ENCODE measurements at places on chromosomes 11 and 22. TPM values are rescaled to one million over a fixed set of nuclear protein-coding genes. Genes with fewer than 3 reads are reported as not detected.

- peak; percentile 84 for DNase-seq
- H3K4me3 ChIP-seq, result peak overlapping the region; percentile 82
- no peaks in the 10 kb centered on the region for H3K36me3 ChIP-seq
- peaks cover 25% of the 10 kb centered on the region for H3K27me3 ChIP-seq
- peaks cover 13% of the 10 kb centered on the region for H3K4me1 ChIP-seq
Measured at GRCh38 chr22:41197038-41197972, 7.8 kb upstream of the L3MBTL2 start.

DNA sequence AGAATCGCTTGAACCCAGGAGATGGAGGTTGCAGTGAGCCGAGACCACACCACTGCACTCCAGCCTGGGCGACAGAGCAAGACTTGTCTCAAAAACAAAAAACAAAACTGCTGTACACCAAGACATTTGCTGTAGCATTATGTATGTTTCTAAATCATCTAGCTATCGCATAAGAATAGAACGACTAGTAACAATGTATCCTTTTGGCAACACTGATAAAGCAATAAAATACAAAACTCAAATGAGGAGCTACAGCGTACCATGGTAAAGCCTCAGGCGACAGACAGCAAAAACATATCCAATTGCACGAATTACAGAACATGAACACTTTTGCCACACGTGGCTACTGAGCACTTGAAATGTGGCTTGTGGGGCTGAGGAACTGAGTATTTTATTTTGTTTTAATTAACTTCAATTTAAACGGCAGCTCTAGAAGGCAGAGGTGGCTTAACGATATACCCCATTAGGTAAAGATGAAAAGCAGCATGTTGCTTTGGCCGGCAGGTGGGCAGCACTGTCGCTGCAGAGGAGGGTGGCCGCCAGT lies 2.3 kb downstream of the TUBGCP6 start:
- no peak for DNase-seq
- H3K36me3 ChIP-seq, result peaks cover 14% of the 10 kb centered on the region
- peaks cover 41% of the 10 kb centered on the region for H3K4me1 ChIP-seq

DNA sequence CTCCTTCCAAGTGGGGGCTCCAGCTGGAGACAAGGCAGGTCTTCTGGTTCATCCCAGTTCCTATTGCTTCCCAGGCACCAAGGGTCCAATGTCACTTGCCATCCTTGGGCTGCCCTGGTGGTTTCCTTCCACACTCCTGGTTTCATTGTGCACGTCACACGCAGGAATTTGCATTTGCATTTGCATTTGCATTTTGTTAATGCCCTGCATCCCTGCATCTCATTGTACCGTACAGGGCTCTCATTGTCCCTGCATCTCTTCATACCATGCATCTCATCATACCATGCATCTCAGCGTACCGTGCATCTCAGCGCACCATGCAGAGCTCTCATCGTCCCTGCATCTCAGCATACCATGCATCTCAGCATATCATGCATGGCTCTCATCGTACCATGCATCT lies 112.2 kb upstream of the SYT13 start:
- no peak for DNase-seq
- no peak overlapping the region for H3K4me3 ChIP-seq
- H3K36me3 ChIP-seq, result no peaks in the 10 kb centered on the region
- H3K27ac ChIP-seq, result no peak overlapping the region
- peaks cover 3% of the 10 kb centered on the region for H3K27me3 ChIP-seq

DNA sequence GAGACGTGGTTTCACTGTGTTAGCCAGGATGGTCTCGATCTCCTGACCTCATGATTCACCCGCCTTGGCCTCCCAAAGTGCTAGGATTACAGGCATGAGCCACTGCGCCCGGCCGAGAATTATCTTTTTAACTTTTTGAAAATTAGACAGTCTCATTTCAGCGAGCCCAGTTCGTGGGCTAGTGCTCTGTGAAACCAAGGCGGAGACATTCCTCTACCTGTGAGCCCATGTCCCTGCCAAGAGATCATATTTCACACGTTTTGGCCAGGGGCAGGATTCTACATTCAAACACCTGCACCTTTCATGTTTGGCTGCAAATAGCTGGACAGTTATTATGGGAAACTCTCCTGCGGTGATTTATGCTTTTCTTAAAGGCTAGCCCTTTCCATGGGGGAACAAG lies 60.3 kb downstream of the IRAG1 start:
- no peaks in the 10 kb centered on the region for H3K4me1 ChIP-seq
- DNase-seq, result peak; percentile 21
- no peak overlapping the region for H3K27ac ChIP-seq
- peaks cover 15% of the 10 kb centered on the region for H3K27me3 ChIP-seq
- no peak overlapping the region for H3K4me3 ChIP-seq

- H3K4me1 ChIP-seq, result no peaks in the 10 kb centered on the region
- no peak overlapping the region for H3K27ac ChIP-seq
- no peak overlapping the region for H3K4me3 ChIP-seq
- H3K27me3 ChIP-seq, result no peaks in the 10 kb centered on the region
Measured at GRCh38 chr11:21582791-21583190, 610.1 kb upstream of the ANO5 start.

Gene TMEM121B
- total RNA-seq, result not detected

DNA sequence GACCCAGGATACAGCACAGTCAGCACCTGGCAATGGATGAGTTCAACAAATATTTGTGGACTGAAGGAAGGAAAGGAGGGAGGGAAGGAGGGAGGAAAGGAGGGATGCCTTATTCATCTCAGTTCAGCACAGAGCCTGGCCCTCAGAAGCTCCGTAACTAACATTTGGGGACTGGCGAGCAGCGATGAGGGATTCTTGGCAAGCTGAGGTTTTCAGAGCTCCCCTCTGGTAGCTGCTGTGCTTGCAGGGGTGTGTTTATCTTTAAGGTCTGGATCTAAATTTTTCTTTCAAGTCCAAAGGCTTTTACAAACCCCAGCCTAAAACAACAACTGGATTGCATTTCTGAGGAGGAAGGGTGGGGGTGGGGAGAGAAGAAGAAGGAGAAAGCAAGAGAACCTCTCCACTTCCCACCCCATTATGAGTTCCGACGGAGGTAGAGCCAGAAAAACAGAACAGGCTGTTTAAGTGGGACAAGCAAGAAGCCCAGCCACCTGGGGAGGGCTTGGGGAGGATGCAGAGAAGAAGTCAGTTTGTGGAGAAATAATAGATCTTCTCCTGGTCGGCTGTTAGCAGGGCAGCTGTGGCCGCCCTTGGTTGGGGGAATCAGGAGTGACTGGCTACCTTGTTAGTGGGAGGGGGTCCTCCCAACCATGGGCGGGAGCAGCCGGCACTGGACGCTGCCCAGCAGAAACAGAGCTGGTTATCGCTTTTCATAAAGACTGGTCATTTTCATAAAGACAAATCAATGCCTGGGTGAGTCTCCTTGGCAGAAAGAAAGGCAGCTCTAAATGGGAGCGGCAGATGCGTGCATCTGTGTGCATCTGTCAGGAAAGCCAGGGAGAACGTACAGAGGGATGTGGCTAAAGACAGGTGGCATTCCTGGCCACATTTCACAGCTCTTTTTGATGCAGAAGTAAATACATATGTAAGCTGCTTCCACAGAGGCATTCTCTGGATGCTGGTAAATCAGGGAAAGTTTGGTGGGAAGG lies 78.0 kb downstream of the TSPAN18 start:
- no peaks in the 10 kb centered on the region for H3K36me3 ChIP-seq
- no peaks in the 10 kb centered on the region for H3K4me1 ChIP-seq
- H3K27ac ChIP-seq, result no peak overlapping the region
- H3K27me3 ChIP-seq, result peaks cover 10% of the 10 kb centered on the region
- H3K4me3 ChIP-seq, result no peak overlapping the region

DNA sequence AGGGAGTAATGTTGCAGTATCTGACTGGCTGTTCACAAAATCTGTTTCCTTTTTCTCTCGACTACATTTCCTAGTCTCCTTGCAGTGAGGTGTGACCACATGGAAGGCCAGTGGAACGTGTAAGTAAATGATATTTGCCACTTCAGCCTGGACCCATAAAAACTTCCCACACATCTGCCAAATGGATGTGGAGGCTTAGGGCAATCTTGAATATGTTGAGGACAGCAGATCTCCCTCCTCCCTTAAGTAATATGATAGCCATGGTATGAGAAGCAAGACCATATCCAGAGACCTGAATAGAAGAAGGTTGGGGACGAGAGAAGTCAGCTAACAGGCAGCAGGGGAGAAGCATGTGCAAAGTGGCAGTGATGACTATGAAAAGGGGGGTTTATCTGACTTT lies 33.0 kb upstream of the C11orf87 start:
- H3K27ac ChIP-seq, result no peak overlapping the region
- H3K4me1 ChIP-seq, result no peaks in the 10 kb centered on the region
- no peaks in the 10 kb centered on the region for H3K36me3 ChIP-seq
- no peaks in the 10 kb centered on the region for H3K27me3 ChIP-seq

DNA sequence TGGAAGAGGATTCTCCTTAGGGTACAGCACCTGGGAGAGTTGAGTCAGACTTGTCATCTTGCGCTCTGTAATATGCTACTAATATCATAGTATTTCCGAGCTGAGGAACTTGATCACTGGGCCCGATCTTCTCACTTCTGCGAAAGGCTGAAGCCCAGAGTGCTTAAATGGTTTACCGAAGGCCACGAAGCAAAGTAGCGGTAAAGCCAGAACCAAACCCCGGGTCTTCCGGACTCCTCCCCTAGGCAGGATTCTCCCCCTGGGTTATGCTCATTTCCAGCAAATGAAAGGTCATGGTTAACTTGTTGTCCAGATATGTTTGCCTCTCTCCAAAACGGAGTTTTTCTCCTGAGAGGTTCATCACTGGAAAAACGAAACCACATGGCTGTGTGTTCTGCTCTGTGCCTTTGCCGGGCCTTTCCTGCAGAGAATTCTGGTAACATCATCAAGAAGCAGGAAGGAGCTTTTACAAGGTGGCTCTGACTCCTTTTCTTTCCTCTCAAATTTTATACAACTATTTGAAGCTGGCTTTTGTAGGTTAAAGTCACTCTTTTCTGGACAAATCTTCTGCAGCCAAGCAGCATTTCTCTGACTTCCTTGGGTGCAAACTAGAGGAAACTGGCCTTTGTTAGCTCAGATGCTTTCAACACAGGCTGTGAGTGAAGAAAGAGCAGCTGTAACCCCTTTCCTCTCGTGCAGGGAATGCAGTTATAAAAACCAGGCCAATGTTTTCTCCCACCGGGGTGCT lies 35.5 kb downstream of the UBASH3B start:
- DNase-seq, result no peak
- peaks cover 64% of the 10 kb centered on the region for H3K4me1 ChIP-seq
- no peaks in the 10 kb centered on the region for H3K27me3 ChIP-seq
- H3K4me3 ChIP-seq, result peak overlapping the region; percentile 54

DNA sequence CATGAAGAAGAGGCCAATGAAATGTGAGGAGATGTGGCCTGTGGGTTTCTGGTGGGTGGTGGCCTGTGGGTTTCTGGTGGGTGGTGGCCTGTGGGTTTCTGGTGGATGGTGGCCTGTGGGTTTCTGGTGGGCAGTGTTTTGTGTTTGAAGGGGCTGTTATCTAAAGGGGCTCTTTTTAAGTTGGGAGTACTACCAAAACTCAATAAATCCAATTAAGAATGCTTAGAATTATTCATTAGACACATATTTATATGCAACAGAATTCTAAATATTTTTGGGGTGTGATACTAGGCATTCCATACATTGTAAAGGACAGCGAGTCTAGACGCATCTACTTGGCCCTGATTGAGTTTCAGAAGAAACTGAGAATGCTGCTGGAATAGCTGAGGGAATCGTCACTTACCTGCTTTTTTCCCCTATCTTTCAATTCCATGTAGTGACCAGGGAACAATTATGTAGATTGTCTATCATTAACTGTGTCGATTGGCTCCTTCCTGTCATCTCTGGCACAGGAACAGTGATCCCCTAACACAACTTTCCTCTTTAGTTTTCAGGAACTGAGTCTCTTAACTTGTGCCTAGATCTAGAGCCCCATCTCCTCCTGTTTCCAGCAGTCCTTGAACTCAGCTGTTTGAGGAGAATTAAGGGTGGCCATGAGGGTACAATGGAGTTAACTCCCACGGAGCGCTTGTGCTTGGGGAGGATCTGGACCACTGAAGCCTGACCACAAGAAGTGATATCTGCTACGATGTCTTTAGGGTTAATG lies 37.3 kb upstream of the TOP3B start:
- H3K36me3 ChIP-seq, result no peaks in the 10 kb centered on the region
- H3K4me3 ChIP-seq, result no peak overlapping the region
- H3K4me1 ChIP-seq, result peaks cover 15% of the 10 kb centered on the region
- H3K27ac ChIP-seq, result no peak overlapping the region

DNA sequence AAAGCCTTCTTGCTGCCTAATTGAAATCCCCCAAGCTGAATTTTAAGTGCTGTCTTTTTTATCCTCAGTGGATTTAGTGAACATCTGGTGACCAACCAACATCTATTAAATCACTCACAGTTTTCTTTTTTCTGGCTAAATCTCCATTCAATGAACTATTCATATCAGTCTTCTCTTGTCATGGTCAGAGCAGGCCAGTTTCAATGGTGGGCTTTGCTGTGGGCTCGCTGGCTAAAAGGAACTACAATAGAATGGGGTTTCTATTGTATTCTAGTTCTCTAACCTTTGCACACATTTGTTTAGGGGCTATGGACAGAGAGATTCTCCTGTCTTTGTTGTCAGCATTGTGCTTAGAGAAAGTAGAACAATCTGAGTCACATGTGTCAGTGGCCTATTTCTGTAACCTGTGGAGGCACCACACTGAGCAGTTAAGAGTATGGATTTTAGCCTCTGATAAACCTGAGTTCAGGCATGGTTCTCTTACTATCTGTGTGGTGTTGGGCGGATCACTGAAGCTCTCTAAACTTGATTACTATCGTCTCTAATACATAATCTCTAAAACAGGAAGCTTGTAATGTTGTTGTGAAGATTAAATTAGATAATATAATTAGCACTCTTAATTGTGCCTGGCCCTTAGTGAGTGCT lies 94.2 kb upstream of the CADM1 start:
- H3K27me3 ChIP-seq, result no peaks in the 10 kb centered on the region
- H3K27ac ChIP-seq, result no peak overlapping the region
- no peak overlapping the region for H3K4me3 ChIP-seq
- no peaks in the 10 kb centered on the region for H3K36me3 ChIP-seq
- no peak for DNase-seq

DNA sequence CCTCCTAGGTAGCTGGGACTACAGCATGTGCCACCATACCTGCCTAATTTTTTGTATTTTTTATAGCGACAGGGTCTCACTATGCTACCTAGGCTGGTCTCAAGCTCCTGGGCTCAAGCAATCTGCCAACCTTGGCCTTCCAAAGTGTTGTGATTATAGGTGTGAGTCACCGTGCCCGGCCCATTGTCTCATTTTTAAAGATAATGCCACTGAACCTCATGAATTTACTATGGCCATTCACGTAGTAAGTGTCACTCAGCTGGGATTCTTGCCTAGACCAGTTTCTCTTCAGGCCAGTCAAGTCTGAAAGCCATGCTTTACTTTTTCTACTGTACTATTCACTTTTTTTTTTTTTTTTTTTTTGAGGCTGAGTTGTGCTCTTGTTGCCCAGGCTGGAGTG lies 22.4 kb downstream of the DEPDC5 start:
- H3K27ac ChIP-seq, result no peak overlapping the region
- H3K4me1 ChIP-seq, result no peaks in the 10 kb centered on the region
- no peak overlapping the region for H3K4me3 ChIP-seq
- H3K27me3 ChIP-seq, result no peaks in the 10 kb centered on the region
- DNase-seq, result no peak

Gene MRGPRX2
- total RNA-seq, result not detected

Measured in activated CD8-positive, alpha-beta memory T cell treated with anti-CD3 and anti-CD28 coated beads, Interleukin-2, amount 10 ng/mL, durations not matched to agents 7 days and 5 days (primary cell).